CD4-positive, alpha-beta T cell treated with Interleukin-1 beta for 1 hour (primary cell): ENCODE measurements at places on chromosomes 5 and 9.

- no peak for DNase-seq
Observed at GRCh38 chr5:67243349-67243748, 46.8 kb upstream of the CD180 start.

DNA sequence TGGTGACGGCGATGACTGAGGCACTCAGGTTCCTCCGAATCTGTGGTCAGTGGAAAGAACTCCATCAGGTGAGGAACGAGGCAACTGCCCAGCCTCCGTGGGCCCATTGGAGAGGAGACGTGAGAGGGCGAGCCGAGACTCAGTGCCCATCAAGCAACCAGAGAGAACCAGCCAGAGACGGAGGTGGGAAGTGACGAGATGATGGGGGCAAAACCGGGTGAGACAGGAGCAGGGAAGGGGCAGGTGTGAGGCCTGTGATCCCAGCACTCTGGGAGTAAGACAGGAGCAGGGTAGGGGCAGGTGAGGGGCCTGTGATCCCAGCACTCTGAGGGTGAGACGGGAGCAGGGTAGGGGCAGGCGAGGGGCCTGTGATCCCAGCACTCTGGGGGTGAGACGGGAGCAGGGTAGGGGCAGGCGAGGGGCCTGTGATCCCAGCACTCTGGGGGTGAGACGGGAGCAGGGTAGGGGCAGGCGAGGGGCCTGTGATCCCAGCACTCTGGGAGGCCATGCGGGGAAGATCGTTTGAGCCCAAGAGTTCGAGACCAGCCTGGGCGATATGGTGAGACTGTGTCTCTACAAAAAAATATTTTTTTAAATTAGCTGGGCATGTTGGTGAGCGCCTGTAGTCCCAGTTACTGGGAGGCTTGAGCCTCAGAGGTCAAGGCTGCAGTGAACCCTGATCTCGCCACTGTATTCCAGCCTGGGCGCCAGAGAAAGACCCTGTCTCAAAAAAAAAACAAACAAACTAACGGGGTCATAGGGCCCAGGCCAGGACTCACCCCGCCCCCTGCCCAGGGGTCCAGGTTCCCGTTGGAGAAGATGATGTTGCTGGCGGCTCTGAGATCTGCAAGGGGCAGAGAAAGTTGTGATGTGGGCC lies 3.4 kb downstream of the DPP7 start:
- DNase-seq: no peak

GRCh38 chr5:30574761-30575160 lies 618.7 kb upstream of the CDH6 start:
- DNase-seq: no peak

DNA sequence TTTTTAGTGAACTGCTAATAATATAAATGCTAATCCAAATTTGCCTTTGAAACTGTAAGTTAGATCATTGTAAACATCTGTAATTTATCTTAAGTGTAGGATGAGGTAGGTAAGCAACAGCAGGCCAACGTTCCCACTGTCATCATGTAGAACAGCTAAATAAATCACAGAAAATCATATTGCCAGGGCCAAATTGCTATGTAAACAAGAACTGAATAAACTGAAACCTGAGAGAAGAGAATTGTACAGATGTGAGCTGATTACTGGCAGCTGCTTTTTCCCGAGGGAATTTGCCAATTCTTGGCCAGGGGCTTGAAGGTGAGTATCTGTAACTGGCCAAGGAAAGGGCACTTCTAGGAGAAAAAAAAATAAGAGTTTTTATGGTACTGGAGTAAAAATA lies 97.6 kb downstream of the CDH10 start:
- DNase-seq: no peak

DNA sequence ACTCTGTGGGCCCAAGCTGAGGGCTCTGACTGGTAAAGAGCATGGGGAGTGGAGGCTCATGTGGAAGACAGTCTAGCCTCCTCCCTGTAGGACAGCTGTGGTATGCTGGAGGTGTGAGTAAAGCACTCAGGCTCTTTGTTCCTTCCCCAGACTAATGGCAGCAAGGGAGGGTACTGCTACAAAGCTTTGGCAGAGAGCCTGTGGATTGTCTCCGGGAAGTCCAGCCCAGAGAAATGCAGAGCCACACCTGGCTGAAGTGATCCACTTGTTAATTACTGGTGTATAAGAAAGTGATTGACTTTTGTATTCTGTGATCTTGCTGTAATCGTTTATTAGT lies 161.7 kb downstream of the OXCT1 start:
- DNase-seq: no peak

DNA sequence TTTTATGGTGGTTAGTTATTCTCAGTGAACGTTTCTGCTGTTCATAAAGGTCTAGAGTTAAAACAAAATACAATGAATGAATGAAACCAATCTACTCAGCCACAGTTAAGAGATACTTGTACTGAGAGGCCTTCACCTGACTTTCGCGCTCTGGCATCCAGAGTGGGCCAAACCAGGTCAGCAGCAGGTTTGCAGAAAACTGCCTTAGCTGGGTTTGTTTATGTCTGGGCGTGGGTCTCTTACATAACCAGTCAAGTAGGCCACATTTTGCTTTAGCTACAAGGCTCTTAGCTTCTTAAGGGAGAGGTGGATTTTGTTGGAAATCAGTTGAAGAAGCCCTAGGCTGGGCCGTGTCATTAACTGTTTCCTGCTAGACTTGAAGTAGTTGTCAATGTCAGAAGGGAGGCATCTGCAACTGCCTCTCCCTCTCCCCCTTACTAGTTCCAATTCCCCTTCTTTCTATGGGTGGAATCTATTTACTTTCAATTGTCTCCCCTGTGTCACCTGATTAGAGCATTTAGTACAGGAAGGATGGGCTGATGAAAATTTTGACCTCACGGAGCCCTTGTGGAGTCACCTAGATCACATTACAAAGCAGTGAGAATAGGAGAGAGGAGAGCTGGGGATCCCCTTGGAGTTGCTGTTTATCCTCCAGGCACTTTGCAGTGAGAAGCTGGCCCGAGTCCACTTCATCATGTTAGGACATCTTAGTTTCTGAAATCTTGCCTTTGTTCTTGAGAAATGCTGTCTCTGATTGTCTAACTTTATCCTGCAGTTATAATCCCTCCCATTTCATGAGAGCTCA lies 200.5 kb downstream of the ARHGEF28 start:
- no peak for DNase-seq

GRCh38 chr5:141839015-141839513 lies 39.1 kb downstream of the PCDH1 start:
- no peak for DNase-seq

DNA sequence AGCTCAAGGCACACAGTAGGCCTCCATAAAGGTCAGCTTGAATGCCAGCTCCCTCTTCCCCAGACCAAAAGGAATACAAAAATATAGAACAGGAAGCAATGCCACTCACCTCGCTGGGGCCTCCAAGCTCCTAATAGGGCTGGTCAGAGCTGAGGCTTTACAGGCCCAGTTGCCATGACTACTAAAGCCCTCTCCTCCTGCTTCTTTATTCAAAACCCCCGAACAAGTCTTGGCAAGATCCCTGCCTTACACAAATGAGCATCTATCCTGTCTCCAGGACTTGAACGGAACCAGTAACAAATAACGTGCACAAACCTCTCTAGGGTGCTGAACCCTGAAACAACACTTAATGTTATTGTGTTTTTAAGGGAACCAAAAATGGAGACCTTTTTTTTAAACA lies 136.3 kb downstream of the SIL1 start:
- no peak for DNase-seq

DNA sequence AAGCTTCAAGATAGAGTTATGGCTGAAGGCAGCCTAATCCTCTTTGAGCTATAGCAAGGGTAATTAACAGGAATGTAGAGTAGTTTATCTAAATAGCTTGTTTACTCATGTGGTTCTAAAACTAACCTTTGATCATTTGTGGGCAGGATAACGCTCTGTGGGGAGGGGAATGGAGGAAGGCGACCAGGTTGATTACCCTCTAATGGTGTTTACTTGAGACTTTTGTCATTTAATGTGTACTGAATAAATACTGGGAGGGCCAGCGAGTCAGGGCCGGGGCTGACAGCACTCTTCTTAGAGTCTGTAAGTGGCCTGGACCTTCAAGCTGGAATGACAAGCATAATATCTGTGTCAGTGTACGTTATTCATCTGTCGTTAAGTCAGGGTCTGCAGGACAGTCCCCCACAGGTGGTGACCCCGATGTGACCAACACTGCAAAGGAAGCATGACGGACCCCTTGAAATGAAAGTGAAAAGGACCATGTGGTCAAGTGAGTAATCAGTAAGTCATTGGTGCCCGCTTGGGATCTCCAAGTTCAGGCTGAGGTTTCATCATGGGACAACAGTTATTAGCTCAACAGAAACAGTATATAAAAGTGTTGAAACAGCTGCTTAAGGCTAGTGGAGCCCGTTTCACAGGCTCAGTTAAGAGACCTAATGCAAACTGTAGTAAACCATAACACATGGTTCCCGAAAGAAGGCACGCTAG lies 162.6 kb downstream of the CPLANE1 start:
- no peak for DNase-seq

- DNase-seq: no peak
Observed at GRCh38 chr9:16542290-16542689, 328.2 kb downstream of the BNC2 start.

GRCh38 chr9:92617195-92617813 lies 52.6 kb downstream of the IPPK start:
- no peak for DNase-seq

- no peak for DNase-seq
Observed at GRCh38 chr9:33172256-33173238, 5.4 kb upstream of the B4GALT1 start.

GRCh38 chr5:159890141-159890540 lies 26.1 kb upstream of the ADRA1B start:
- DNase-seq: no peak

GRCh38 chr5:39570403-39571027 lies 145.7 kb upstream of the DAB2 start:
- DNase-seq: peak; percentile 29

- DNase-seq: no peak
Observed at GRCh38 chr5:166625210-166625865, 1666.1 kb upstream of the WWC1 start.

DNA sequence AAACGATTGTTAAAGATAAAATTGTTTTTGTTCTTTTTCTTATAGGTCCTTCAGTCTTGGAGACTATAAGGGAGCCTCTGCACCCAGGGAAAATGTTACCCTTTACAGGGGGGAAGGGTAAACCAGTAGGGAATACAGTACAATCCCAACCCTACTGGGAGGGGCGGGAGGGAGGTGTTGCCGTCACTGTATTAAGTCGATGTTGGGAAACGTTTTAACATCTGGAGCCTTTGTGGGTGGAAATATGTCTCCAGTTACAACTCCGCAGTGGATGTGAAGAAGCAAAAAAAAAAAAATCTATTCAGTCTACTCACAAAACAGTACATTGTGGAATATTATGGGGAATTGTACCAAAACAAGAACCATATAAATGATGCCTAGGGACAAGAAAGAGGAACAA lies 47.2 kb upstream of the FCHO2 start:
- DNase-seq: no peak

DNA sequence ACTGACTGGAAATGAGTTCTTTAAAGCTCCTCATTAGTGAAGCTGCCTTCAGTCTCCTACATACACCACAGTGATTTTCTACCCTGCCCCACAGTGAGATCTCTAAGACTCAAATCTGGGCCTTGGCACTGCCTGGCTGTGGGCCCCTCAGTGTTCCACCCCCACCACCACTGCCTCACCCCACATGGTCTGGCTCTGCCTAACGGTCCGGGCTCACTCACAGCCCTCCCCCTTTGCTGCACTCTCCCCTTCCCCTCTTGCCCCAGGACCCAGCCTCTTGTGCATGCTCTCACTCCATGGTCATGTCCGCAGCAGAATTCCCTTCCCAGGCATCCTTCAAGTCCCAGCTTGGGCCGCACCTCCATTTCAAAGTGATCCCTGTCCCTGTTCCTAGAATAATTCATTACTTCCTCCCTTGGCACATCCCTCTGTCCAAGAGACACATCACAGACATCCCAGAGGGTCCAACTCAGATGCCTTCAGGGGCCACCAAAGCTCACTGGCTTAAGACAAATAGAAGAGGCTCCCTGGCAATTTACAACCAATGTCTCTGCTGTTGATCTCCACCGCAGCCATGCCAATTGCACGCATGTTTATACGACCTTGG lies 56.7 kb downstream of the HRH2 start:
- no peak for DNase-seq

DNA sequence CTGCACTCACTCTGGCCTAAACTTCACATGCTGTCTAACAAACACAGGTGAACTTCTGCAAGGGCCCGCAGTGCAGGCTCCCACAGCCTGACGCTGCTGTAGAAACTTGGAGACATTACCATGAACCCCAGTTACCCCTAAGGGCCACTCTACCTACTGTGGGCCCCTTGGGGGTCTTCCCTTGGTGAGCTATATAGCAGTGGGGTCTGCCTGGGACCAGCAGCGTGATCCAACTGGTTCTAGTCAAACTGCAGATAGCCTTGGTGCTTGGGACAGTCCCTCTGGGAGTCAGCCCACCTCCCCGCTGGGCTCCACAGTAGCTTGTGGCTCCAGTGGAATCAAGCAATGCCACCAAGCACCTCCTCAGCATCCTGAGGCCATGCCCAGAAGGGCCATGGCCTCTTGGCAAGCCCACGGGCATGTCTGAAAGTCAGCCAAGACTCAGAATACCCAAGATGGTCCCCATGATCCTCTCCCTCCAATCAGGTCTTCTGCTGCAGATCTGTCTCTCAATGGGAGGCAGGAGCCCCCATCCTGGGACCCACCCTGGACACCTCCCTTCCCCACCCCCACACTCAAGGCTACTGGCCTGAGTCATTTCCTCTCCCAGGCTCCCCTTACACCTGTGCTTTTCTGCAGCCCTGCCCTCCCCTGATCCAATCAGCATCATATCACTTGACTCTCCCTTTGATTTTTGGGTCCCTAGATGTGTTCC lies 230.0 kb upstream of the IRX1 start:
- no peak for DNase-seq

DNA sequence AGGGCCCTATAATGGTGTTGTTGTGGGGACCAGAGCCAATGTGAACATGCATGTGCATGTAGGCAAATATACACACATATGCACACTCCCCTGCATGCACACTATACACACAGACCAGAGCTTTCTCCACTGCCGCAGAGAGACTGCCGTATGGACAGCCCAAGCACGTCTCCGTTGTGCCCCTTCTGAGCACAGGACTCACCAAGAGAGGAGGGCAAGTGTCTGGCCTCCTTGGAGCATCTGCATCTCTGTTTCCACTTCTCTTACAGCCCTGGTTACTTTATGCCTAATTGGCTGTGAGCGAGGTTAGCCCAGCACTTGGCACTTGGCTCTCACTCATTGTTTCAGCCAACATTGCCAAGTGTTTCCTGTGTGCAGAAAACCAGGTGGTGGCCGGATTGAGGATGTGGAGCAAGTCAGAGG lies 30.4 kb downstream of the CSF2 start:
- DNase-seq: no peak

GRCh38 chr5:68449380-68449779 lies 233.8 kb downstream of the PIK3R1 start:
- no peak for DNase-seq

DNA sequence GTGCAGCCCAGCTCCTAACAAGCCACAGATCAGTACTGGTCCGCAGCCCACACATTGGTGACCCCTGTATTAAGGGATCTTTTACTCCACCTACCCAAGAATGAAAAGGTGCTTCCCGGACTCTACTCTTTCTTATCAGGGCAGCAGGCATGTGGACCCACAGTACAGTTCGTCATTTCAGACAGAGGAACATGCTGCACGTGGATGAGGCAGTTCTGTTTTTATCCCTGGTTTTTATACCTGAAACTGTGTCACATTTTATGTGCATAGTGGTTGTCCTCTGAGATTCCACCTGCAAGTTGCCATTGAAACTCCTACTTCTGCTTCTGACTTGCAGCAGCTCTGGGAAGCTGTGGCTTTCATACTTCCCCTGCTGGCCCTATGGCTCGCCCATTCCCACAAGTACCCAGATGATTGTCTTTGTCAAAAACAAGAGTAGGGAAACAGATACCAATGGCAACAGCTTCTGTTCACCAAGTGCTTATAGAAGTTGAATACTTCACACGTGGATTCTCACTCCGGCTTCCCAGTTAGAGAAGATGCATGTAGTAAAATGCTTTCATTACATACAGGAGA lies 208.0 kb downstream of the TRIO start:
- no peak for DNase-seq
